COR-L47 (cell line): ENCODE measurements at places on chromosomes 5 and 9.

GRCh38 chr5:60527072-60527471 lies 172.9 kb downstream of the DEPDC1B start:
- DNase-seq = no peak

- DNase-seq = no peak
Measured at GRCh38 chr9:123778232-123778902, 151.6 kb downstream of the DENND1A start.

GRCh38 chr5:9269014-9269413 lies 276.9 kb downstream of the SEMA5A start:
- no peak for DNase-seq

DNA sequence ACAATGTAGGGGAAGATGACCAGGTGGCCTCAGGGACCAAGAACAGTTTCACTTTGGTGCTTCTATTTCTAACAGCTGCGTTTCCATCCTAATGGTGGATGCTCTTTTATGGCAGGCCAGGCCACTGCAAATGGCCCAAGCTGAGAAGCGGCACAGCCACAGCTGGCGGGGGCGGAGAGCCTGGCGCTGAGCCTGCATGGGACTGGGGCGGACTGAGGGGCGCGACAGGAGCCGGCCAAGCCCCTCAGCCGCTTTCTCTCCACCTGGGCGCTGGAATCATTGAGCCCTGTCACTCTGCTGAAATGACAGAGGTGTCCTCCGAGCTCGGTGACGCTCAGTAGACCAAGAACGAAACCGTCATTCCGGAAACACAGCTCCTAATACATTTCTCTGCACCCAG lies 317.3 kb upstream of the PDE4D start:
- DNase-seq = no peak

- no peak for DNase-seq
Measured at GRCh38 chr5:136682986-136683385, 317.6 kb upstream of the TRPC7 start.

DNA sequence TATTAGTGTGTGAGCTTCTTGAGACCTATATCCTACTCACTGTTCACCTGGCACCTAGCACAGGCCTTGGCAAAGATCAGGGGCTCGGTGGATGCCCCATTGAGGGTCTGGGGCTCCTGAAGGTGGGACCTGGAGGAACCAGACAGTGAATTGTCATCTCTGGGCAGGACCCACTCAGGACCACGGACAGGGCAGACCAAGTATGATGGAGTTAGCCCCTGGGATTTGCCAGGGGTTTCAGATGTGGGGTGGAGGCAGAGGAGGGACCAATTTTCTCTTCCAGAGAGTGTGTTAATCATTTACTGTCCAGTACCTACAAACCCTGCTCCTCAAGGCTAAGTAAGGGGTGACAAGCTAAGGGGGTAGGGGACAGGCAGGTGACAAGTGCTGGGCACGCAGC lies 29.3 kb upstream of the TBC1D2 start:
- no peak for DNase-seq

- no peak for DNase-seq
Measured at GRCh38 chr5:91706785-91707520, 323.8 kb upstream of the ARRDC3 start.

DNA sequence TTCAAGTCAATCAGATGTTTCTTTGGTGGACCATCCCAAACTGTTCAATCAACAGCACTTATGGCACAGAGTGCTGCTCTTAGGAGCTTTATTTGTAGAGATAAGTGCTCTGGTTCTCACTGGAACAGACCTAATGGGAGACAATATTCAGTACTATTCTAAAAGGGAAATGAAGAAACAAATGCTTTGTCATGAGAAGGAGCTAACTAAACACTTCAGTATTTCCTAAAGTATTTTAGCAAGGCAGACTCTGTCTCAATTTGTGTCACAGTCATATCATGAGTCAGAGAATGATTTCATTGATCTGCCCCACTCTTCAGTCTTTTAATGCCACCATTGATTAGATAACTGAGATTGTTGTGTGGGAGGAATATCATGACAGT lies 175.3 kb downstream of the SLF1 start:
- DNase-seq = no peak

GRCh38 chr5:163445345-163445744 lies 8.0 kb downstream of the CCNG1 start:
- DNase-seq = no peak

- DNase-seq = no peak
Measured at GRCh38 chr9:11318946-11319345, 706.1 kb upstream of the PTPRD start.
